ENCODE measurements at places on chromosomes 16 and 17.

DNA sequence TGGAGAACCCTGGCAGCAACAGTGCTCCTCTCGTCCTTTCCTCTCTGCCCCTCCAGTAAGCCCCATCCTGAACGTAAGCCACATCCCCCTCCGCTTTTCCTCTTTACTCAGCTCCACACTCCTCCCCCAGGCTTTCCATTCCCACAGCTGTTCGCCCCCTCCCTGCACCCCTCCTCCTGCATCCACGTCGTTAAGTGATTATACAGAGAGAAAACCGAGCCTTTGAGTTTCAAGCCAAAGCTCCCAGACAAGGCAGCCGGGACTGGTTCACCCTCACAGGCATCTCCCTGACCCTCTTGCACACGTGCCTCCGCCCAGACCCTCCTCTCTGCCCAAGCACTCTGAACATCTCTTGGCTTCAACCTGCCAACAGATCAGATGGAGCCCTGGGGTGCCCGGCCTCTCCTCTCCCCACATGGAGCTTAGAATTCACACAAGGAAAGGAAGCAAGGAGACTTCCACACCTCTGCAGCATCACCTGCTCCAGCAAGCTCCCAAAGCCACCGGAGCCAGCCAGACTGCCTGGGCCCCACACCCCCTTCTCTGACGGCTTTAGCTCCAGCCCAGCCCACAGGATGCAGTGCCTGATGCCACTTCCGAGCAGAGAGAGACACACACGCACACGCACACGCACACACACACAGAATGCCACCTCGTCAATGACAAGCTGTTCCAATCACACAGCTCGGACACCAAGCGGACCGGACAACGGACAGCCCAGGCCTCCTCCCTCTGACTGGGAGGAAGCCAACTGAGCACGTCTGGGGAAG is 99.9 kb upstream of the CCL2 start:
- no peak for DNase-seq

DNA sequence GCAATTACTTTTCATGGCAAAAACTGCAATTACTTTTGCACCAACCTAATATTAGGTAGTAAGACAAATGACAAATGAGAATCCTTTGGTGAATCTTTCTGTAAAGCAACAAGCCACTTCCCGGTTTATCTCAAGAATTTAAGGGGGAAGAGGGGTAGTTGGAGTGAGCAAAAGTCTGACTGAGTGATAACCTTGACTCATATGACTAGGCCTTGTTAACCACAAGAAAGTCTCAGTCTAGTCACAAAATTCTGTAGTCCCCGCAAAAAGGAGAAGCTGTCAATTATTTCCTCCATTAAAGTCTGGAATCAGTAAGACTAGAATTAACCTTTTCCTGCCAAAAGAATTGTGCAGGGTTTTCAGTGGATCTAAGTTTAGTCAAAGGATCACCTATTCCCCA is 72.2 kb upstream of the GNAO1 start:
- DNase-seq, result no peak

DNA sequence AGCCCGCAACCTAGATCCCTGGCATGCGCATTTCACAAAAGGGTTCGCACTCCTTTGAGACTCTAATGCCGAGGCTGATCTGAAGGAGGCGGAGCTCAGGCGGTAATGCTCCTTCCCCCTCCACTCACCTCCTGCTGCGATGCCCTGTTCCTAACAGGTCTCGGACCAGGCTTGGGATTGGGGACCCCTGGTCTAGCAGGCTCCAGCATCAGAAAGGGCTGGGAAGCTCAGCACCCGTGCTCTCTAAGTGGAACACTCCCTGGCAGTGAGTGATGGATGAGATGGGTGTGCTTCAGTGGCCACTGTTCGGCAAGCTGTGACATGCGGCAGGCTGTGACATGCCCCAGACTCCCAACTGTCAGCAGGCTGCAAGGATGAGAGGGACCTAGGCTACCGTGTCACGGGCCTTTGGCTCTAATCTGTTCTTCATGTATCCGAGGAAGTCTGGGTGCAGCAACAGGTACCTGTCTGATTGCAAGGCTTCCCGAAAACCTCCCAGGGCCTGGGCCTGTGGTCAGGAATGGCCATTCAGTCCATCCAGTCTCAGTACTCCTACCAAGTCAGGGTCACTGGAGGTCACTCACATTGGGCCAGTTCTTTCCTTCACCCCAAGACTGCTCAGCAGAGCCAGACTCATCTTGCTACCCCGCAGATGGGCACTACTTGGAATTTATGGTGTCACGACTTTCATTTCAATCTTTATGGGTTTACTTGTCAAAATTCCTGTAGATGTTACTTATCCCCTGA is 1.3 kb upstream of the ST6GALNAC2 start:
- DNase-seq, result peak; percentile 51

- DNase-seq, result no peak
These were observed 40.5 kb downstream of the C16orf82 start for GRCh38 chr16:27107185-27107592.

DNA sequence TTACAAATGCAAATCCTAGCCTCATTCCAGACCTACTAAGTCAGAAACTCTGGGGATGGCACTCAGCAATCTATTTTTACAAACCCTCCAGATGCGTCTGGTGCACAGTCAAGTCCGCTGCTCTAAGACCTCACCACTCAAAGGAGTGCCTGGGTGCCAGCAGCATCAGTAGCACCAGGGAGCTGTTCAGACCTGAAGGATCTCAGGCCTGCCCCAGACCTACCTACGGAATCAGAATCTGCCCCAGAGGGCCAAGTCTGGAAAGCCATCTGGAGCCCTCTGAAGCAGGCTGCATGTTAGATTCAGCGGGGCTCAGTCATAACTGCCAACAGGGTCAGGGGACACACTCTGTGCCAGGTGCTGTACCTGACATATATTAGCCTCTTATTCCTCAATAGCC is 17.6 kb downstream of the MEOX1 start:
- DNase-seq, result no peak
